ENCODE measurements at places on chromosomes 3 and 15. TPM values are rescaled to one million over a fixed set of nuclear protein-coding genes. Genes with fewer than 3 reads are reported as not detected.

Gene SEMA6D
- total RNA-seq: 85.1 TPM

Gene A4GNT
- total RNA-seq: not detected

Gene RTP1
- 0.31 TPM for total RNA-seq

Gene ARL14
- total RNA-seq: not detected

Gene ADAMTS7
- 26.3 TPM for total RNA-seq

Gene UBAP1L
- total RNA-seq: 12.5 TPM

Gene MYO5A
- total RNA-seq: 258 TPM

Gene ACTL6A
- total RNA-seq: 28.5 TPM

Gene ZNF502
- 14.1 TPM for total RNA-seq

Gene PRICKLE2
- total RNA-seq: 121 TPM

Gene LSMEM2
- total RNA-seq: not detected

Gene UCN2
- not detected for total RNA-seq

Gene ETFA
- 49.8 TPM for total RNA-seq

Gene TRAT1
- not detected for total RNA-seq

Gene COL8A1
- 0.31 TPM for total RNA-seq

Gene PKM
- 306 TPM for total RNA-seq

Gene TXNRD3
- total RNA-seq: 16.6 TPM

Gene SLC26A6
- total RNA-seq: 8.8 TPM
